ENCODE measurements at places on chromosomes 12 and 14. TPM values are rescaled to one million over a fixed set of nuclear protein-coding genes. Genes with fewer than 3 reads are reported as not detected.

GRCh38 chr12:663293-663871 is at the start of gene NINJ2:
TSS of gene NINJ2 (minus strand) at chr12:663445. CDS start at chr12:663360, 85 bp downstream.
- H3K27ac ChIP-seq, result peak within 1 kb of the TSS; percentile 34
- DNase-seq, result no peak
- no peaks in the 10 kb centered on the region for H3K36me3 ChIP-seq
- peak within 1 kb of the TSS; percentile 34 for H3K4me3 ChIP-seq
- peaks cover 38% of the 10 kb centered on the region for H3K4me1 ChIP-seq

DNA sequence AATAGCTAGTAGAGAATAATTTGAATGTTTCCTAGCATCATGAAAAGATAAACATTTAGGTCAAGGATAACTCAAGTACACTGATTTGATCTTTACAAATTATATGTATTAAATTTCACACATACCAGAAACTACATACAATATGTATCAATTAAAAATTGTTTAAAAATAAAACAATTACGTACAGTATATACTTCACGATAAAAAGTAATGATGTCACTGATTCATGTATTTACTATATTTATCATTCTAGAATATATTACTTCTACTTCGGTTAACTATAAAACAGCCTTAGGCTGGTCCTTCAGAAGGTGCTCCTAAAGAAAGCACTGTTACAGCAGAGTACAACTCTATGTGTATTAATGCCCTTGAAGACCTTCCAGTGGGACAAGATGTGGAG is 11.5 kb downstream of the RBM23 start:
- H3K4me1 ChIP-seq, result no peaks in the 10 kb centered on the region
- no peak for DNase-seq
- H3K36me3 ChIP-seq, result peaks cover 90% of the 10 kb centered on the region
- H3K27me3 ChIP-seq, result no peaks in the 10 kb centered on the region

DNA sequence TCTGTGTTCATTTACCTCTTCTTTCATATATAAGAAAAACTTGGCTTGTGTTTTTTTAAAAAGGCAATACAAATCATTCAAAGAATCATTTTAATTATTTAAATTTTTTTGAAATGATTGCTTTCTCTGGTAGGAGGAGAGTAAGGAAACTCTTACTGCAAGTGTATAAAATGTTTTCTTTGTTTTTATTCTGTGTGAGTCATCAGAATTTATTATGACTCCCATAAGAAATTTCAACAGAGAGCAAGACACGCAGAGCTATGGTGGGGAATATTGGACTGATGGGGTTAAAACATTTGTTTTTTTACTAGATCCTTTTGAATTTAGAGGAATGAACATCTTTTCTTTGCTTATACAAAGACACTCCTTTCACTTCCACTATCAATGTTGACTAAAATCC is 119.1 kb upstream of the ATXN7L3B start:
- H3K36me3 ChIP-seq, result no peaks in the 10 kb centered on the region
- H3K4me1 ChIP-seq, result no peaks in the 10 kb centered on the region
- H3K4me3 ChIP-seq, result no peak overlapping the region
- H3K27me3 ChIP-seq, result no peaks in the 10 kb centered on the region
- DNase-seq, result no peak
- no peak overlapping the region for H3K27ac ChIP-seq

DNA sequence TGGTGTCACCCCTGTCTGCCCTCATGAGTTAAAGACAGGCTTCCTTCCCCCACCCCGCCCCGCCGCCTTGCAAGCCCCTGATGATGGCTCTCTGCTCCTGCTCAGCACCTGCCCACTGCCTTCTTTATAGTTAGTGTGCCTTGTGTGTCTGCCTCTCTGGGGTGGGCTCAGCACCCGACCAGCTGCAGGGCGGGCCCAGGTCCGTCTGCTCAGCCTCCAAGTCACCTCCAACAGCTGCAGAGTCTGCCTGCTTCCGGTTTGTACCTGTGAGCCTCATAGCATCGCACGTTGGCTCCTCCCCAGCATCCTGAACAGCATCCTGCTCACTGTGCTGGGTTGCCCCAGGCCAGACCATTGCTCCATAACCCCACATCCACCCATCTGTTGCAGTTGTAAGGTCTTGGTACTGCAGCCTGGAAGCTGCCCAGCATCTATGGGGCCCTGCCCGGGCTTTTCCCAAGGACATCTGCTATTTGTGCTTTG is 3.5 kb downstream of the TGFB3 start:
- DNase-seq, result no peak
- H3K4me1 ChIP-seq, result no peaks in the 10 kb centered on the region
- no peaks in the 10 kb centered on the region for H3K27me3 ChIP-seq
- no peak overlapping the region for H3K27ac ChIP-seq
- H3K36me3 ChIP-seq, result no peaks in the 10 kb centered on the region

DNA sequence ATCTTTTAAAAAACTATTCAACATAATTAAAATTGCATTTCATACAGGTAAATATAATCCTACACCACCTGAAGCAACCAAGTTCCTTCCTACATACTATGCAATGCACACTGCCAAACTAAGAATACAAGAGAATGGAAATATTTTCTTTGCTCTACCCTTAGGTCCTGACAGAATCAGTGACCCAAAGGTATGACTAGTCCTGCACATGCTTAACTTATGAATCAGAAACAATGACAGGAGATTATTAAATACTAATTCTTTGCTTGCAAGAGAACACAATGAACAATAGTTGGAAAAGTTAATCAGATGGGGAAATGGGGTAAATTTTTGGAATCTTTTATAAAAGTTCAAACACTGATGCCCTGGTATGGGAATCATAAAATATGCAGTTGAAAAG is 220.1 kb downstream of the SOX5 start:
- H3K27ac ChIP-seq, result no peak overlapping the region
- DNase-seq, result no peak
- H3K27me3 ChIP-seq, result no peaks in the 10 kb centered on the region
- no peaks in the 10 kb centered on the region for H3K4me1 ChIP-seq

The ACYP1 gene
- total RNA-seq, result 11.0 TPM
